Activated CD8-positive, alpha-beta memory T cell treated with anti-CD3 and anti-CD28 coated beads, Interleukin-2, amount 50 U/mL, for 48 hours (primary cell): ENCODE measurements at places on chromosomes 11 and 22.
A peak's percentile ranks its signal among the peaks of the same experiment; 100 is the strongest.

DNA sequence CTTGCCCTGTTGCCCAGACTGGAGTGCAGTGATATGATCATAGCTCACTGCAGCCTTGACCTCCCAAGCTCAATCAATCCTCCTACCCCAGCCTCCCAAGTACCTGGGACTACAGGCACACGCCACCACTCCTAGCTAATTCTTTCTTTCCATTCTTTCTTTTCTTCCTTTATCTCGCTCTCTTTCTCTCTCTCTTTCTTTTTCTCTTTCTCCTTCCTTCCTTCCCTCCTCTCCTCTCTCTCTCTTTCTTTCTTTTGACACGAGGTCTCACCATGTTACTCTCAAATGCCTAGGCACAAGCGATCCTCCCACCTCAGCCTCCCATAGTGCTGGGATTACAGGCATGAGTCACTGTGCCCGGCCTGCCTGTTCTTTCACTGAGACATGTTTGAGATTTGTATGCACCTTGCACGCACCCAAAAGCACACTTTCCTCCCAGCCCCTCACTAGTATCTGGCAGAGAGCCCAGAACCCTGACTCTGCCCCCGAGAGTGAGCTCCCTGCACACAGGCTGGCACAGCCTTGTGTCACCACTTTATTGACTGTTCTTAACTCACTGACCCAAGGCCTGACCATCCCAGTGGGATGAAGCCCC is 56.8 kb downstream of the CD6 start:
- DNase-seq, result peak; percentile 78

GRCh38 chr11:111435046-111435698 is 56.1 kb upstream of the POU2AF1 start:
- DNase-seq, result no peak

DNA sequence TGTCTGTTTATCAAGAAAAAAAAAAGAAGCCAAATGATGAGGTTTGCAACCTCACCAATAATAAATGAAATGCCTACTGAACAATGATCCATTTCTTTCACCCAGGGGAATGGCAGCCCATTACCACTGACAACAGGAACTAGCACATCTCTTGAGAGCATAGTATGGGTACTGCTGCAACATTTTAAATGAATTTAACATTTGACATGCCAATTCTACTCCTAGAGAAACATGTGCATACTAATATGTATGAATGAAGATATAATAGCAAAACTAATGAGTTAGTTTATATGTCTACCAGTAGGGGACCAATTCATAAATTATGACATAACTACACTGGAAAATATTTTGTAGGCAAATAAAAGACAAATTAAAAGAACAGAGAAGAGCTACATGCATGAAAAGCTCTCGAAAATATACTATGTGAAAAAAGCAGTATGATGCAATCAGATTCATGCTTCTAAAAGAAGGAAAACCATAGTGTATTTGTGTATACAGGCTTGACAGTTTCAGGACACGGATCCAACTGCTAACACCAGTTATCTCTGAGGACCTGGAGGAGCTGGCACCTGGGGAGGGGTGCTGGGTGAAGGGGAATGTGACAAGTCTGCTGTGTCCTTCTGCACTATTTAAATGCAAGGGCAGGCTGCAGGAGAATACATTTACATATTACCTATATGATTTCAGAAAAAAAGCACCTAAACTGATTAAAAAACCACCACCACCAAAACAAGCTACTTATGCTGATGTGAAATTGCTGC is 6.9 kb downstream of the SMCO4 start:
- DNase-seq, result no peak

DNA sequence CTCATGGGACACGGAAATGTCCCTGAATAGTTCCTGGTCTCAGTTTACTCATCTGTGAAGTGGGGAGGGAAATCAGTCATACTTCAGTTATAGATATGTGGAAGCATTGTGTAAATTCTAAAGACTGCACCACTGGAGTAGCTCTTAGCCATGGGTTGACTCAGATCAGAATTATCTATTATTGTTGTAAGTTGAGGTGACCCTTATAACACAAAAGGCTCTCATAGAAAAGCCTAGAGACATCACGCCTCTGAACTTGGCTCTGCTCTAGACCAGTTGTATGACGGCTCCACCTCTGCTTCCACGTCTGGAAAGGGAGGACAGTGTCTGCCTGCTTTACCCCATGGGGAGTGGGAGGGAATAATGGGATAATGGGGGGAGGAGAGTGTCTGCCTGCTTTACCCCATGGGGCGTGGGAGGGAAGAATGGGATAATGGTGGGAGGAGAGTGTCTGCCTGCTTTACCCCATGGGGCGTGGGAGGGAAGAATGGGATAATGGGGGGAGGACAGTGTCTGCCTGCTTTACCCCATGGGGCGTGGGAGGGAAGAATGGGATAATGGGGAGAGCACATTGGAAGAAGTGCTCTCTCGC is 98.2 kb downstream of the AMOTL1 start:
- DNase-seq, result no peak

- DNase-seq, result no peak
Measured at GRCh38 chr22:24887260-24887659, 59.2 kb downstream of the LHFPL7 start.

- DNase-seq, result peak; percentile 93
Measured at GRCh38 chr22:19717691-19718455, 3.6 kb downstream of the SEPTIN5 start.

DNA sequence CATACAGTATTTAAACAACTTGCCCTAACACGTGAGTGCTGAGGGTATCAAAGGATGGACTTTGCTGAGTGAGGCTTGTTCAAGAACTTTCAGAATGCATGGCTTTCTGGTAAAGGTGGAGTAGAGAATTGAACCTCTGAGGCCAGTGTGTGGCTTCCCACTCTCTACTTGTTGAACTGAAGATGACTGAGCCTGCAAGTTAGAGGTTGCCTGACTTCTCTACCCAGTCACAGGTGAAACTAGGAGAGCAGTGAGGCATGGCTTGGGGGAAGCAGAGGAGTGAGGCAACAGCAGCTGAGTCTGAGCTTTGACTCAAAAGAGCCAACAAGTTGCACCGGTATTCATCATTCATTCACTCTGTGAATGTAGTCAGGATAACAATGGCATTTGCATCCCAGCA is 256.4 kb upstream of the SESN3 start:
- no peak for DNase-seq

DNA sequence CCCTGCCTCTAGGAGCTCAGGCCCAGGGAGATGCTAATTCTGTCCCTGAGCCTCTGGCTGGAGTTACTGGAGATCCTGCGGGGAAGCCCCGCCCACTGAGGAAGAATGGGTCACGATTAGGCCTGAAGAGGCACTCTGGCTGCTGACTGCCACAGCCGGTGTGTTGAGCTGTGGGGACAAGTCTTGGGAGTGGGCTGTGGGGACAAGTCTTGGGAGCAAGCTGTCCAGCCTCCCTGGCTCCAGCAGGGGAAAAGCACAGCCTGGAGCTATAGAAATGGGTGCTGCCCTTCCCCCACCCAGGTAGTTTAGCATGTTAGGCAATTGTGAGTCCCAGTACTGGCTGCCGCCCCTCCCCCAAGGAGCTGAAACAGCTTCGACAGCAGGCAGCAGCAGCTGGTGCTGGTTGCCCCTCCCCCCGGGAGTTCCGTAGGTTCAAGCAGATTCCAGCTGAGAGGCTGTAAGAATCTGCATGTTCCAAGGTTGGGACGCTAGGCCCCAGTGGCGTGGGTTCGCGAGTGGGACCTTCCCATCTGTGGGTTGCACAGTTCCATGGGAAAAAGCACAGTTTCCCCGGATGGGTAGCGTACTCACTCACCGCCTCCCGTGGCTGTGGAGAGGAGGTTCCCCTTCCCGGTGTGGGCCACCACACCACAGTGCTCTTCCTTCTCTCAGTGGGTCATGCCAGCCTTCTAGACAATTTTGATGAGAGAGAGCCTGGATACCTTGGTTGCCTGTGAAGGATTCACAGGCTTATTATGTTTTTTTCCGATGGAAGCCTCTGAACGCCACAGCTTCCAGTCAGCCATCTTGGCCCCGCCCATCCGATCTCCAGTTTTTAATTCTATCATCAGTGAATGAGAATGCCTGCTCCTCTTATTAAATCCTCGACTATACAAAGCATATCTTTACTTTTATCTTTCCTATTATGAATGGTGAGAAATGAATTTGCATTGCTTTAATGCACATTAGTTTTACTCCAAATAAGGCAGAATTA is 61.5 kb downstream of the MSANTD4 start:
- DNase-seq, result no peak

DNA sequence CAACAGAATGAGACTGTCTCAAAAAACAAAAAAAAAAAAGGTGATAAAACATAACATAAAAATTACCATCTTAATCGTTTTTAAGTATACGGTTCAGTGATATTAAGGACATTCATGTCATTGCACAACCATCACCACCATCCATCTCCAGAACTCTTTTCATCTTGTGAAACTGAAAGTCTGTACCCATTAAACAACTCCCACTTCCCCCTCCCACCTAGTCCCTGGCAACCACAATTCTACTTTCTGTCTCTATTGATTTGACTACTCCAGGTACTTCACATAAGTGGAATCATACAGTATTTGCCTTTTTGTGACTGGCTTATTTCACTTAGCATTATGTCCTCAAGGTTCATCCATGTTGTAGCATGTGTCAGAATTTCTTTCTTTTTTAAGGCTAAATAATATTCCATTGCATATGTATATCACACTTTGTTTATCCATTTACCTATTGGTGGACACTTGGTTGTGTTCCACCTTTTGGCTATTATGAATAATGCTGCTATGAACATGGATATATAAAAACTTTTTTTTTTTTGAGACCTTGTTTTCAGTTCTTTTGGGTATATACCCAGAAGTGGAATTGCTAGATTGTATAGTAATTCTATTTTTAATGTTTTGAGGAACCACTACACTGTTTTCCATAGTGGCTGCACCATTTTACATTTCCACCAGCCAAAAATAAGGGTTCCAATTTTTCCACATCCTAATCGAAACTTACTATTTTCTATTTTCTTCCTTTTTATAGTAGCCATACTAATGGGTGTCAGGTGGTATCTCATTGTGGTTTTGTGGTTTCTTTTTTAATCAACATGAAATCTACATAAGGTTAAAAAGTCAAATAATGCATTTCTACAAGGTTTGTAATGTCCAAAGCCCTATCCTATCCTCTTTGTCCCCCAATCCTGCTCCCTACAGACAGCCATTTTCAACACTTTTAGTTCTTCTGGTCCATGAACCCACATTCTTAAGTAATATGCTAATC is 23.4 kb upstream of the PIK3C2A start:
- no peak for DNase-seq

GRCh38 chr11:64624883-64625481 is 34.0 kb downstream of the SLC22A12 start:
- DNase-seq, result no peak

DNA sequence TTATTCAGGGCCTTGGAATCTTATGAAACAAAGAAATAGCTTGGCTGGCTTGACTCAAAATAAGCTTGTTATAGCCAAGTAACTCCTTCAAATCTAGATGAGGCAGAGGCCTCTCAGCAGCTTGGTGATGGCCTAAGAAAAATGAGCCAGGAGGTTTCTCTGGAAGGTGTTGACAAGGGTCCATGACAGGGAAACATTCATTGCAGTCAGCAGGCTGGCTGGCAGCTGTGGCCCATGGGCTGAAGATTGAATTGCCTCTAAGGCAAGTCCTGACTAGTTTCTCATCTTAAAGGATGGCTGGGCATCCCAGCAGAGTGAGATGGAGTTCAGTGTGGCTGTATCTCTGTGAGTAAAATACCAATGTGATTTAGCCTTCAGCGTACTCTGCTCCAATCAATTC is 441.0 kb downstream of the NELL1 start:
- no peak for DNase-seq

GRCh38 chr11:120066738-120067437 is 71.0 kb downstream of the TRIM29 start:
- DNase-seq, result peak; percentile 23

GRCh38 chr11:73322382-73323306 is 14.6 kb downstream of the ARHGEF17 start:
- DNase-seq, result no peak

GRCh38 chr22:44145544-44145943 is 35.2 kb upstream of the PARVG start:
- DNase-seq, result no peak

- DNase-seq, result no peak
Measured at GRCh38 chr11:121238956-121239355, 53.6 kb upstream of the SC5D start.

- DNase-seq, result peak; percentile 80
Measured at GRCh38 chr11:34250732-34251588, 106.8 kb downstream of the ABTB2 start.

DNA sequence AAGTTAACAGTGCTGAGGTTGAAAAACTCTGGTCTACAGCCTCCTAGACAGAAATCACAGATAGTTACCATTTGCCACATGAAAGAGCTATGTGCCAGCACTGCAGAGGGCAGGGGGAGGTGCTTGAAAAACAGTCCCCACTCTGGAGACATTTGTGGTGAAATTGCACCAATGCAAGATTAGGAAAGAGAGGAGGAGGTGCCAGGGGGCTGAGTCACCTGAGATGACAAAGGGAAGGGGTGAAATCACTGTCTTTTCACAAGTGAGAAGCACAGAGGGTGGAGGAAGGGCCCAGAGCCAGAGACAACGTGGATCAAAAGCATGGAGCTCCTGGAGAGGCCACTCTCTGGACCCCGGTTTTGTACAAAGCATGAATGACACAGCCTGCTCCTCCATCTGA is 196.3 kb downstream of the BUD13 start:
- no peak for DNase-seq

GRCh38 chr11:96033599-96033998 is 109.7 kb upstream of the MTMR2 start:
- DNase-seq, result no peak

GRCh38 chr22:31496735-31497146 is 405 bp downstream of the SFI1 start:
- DNase-seq, result peak; percentile 73
